ENCODE measurements at places on chromosomes 1 and 21.

- DNase-seq = no peak
Observed at GRCh38 chr1:209428241-209428921, 155.1 kb upstream of the CAMK1G start.

DNA sequence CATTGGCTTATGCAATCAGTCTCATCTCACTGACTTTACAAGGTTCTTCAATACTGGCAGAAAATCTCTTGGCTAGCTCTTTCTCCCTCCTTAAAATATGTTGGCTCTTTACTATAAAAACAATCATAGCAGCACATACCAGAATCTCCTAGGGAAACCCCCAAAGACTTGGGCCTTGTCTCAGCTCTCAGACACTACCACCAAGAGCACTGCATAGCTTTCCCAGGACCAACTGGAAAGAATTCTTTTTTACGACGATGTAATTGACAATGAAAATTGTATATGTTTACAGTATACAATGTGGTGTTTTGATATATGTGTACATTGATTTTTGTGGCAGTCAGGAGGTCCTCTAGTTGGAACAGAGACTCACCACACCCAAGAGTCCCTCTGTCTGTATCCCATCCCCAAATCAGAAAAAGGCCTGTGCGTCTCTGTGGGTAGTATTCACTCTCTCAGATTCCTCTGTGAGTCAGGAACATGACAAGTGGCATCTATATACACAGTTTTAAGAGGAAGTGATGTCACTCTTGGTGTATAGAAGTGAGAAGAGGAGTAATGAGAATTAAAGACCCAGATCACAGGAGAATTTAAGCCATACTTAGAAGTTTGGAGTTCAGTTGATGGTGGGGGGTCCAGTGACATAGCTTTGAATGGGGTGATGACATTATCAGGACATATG, 21.1 kb downstream of the SMAP2 start:
- no peak for DNase-seq

DNA sequence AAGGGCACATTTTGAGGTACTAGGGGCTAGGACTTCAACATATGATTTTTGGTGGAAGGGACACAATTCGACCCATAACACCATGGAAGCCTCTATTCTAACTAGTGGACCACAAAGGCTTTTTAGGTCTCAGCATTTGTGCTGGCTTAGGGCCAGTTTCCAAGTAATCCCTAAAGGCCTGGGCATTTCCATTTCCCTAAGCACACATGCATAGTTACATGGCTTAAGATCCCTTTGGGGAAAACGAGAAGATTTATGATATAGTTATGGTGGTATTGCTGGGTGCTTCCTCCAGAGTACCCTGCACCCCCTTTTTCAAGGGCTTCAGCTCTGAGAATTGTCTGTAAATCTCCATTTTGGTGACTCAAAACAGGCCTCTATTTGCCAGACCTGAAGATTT, 28.2 kb upstream of the TMEM54 start:
- DNase-seq = no peak

- DNase-seq = no peak
Observed at GRCh38 chr1:191065771-191066170, 588.1 kb upstream of the BRINP3 start.

DNA sequence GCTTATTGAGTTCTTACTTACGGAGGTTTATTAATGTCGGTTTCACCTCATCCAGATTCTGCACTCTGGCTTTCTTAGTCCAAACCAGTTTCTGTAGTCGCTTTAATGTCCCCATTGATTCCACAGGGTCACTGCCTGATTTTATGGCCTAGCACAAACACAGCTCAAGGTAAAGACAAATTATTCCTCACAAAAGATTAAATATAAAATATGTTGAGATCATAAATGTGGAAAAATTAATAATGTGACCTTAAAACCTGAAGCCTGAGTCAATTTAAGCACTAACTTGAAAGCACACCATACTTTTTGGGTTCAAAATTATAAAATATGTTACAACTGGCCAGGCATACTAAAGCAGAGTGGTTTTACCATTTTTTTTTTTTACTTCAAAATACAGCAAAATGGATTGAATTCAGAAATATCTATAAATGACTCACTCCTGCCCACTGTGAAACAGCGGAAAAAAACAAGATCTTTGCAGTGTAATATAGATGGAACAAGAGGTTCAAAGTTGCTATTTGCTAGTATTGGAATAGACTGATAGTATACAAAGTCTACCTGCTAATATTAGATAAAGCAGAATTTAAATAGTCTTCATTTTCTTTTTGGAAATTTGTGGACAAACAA, 37.6 kb upstream of the SAMSN1 start:
- DNase-seq = no peak

DNA sequence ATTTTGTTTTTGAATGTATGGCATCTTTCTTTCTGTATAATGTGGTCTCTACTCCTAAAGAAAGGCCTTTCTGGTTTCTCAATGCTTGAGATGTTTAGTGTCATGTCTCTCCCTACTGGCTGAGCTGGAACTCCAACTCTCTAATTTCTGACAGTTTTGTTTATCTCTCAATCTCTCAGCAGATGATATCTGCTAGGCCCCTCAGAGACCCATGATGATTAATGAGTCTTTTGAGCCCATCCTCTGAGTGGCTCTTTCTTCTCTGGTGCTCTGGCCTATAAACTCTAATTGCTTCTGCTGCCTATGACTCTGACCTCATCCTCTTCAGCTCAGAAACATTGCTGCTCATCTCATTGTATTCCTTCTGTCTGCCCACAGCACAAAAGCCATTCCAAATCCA, 46.6 kb downstream of the CRB1 start:
- DNase-seq = no peak

DNA sequence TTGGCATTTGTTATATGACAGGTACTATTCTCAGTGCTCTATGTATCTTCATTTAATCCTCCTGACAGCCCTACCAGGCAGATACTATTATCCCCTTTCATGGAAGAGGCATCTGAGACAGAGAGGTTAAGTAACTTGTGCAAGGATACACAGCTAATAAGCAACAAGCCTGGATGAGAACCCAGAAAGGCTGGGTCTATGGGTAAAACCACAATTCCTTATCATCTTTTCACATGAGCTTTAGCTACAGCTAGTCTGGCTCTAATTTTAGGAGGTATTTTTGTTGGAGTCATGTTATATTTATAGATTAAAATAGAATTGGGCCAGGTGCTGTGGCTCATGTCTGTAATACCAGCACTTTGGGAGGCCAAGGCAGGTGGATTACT, 27.7 kb downstream of the DNTTIP2 start:
- no peak for DNase-seq

GRCh38 chr1:235290740-235291502, 37.1 kb downstream of the ARID4B start:
- no peak for DNase-seq

DNA sequence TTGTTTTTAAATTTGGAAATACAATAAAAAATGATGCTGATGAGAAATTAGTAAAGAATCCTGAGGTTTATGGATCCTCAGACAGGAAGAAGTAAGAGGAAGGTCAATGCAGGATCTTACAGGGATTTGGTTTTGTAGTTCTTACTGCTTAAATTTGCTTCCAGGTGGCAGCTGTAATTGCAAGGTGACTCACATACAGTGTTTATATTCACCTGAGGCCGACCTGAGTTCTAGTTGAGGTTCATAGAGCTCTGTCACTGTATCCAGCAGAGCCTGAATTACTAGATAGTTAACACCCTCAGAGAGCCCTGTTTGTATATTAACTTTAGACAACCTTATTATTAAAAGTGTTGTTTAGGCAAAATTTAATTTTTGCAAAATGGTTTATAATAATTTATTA, 1.4 kb upstream of the WDR26 start:
- DNase-seq = no peak

- DNase-seq = no peak
Observed at GRCh38 chr1:198447468-198447867, 93.0 kb downstream of the ATP6V1G3 start.

- DNase-seq = no peak
Observed at GRCh38 chr1:40372658-40373322, 737 bp upstream of the SMAP2 start.

GRCh38 chr1:19076841-19077616, 120.6 kb upstream of the IFFO2 start:
- DNase-seq = no peak

DNA sequence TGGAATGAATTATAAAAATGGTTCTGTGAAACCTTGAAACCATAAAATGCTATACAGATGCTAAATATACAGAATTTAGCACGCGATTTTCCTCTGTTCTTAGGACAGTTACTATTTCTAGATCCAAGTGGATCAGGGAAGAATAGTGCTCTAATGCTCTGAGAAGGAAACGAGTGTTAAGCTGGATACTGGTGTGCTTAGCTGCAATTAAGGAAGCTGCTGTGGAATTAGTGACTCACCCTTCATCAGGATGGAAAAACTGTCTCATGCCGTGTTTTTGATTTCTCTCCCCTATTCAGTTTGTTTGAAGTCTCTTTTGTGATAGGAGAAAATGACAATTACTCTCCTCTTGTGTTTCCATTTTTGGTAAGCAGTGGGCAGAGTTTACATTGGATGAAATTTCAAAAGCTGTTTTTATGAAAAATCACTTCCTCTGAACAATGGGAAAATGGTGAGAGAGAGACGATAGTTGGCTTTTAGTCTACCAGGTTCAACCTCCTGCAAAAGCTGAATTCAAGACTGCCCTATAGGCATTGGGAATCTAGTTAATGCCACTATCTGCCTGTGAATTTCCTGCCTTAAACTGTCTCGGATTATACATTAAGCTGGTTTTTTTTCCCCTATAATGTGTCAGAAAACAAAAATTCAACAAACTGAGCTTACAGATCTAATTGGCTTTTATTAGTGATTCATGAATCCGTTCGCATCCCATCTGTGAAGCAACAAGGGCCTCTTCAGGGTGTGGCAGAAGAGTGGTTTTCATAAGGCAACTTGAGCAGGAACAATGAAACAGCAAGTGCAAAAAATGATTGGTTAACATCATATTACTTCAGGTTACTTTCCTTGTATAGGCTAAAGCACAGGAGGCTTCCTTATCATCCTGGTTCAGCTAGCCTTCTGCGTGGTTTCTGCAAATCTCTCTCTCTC, 179.8 kb downstream of the ST6GALNAC3 start:
- DNase-seq = no peak

DNA sequence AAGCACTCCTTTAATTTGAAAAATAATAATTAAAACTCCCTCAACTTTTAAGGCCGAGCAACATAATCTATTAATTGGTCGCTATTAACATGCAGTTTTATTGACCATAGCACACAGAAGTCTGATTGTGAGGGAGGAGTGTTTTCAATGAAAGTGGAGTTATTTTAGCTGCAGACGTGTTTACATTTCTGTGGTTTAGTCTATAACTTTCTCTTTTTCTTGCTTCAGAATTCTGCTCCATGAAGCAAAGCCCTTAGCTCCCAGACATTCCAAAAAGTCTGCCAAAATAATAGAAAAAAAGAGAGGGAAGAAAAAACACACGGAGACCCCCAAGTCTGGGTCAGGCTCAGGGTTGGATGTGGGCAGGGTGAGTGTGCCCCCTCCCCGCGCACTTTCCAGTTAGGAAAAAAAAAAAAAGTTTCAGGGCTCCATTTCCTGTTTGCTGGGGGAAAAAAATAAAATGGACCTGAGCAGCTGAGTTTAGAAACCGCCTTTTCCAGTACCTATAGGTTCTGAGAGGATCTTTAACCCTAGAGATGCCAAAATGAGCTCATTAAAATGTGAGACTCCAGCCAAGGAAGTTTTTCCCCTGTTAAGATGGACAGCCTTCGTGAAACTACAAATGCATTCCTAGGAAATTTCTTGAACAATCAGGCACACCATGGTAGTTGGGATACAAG, 143.7 kb upstream of the ETS2 start:
- DNase-seq = no peak

- DNase-seq = no peak
Observed at GRCh38 chr1:65157546-65157941, 9.5 kb downstream of the AK4 start.

- no peak for DNase-seq
Observed at GRCh38 chr1:85818371-85818770, 110.1 kb upstream of the ZNHIT6 start.

- DNase-seq = no peak
Observed at GRCh38 chr1:234997201-234997895, 131.3 kb downstream of the TOMM20 start.

GRCh38 chr21:35136106-35136505, 87.0 kb upstream of the RUNX1 start:
- DNase-seq = no peak

DNA sequence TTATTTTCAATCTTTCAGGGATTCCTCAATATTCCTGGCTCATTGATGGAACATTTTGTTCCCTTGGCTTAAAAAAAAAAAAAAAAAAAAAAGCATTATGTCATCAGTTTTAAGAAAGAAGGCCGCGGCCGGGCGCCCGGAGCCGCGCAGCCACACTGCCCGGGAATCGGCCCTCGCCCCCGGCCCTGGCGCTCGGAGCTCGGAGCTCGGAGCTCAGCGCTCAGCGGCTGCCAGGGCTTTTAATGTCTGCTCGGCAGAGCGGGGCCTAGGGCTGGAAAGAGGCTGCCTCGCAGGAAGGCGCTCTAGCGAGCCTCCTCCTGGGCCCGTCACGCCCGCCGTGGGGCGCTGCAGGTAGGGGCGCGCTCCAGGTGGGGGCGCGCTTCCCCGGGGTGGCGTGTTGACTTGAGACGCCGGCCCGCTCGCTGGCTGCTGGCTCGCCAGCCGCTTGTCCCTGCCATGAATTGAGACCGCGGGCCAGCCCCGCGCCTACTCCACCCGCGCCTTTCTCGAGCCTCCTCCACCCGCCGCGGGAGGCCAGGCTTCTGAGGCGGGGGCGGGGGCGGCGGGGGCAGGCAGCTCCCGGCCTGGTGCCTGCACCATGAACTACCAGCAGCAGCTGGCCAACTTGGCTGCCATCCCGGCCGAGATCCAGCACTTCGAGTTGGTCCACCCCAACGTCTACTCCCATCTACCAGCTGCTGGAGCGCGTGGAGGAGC, 5.4 kb upstream of the TDRD5 start:
- DNase-seq = no peak

GRCh38 chr1:36156329-36157114, 562 bp downstream of the MAP7D1 start:
- peak; percentile 53 for DNase-seq

DNA sequence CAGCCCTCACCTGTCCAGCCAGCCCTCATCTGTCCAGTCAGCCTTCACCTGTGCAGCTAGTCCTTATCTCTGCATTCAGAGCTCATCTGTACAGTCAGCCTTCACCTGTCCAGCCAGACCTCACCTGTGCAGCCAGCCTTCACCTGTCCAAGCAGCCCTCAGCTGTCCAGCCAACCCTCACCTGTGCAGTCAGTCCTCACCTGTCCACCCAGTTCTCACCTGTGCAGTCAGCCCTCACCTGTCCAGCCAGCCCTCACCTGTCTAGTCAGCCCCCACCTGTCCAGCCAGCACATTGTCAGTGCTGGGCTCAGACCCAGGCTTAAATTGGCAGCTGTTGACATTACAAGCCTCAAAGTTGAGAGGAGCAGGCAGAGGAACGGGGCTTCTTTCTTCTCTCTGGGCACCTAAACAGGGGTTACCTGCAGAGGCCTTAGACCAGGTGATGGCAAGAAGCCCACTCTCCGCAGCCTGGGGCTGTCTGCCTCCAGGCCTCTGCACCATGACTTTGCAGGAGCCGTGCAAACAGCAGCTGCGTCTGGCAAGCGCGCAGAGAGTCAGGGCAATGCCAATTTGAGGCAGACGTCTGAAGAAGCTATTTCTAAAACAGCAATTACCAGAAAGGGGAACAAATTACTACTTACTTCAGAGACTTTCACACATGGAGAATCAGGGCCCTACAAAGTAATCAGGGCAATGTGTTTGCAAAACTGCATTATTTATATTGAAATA, 506.1 kb downstream of the NPHP4 start:
- no peak for DNase-seq

Measured in activated CD4-positive, alpha-beta T cell treated with anti-CD3 and anti-CD28 coated beads, Interleukin-2, amount 50 U/mL, for 1 hour (primary cell).